ENCODE measurements at places on chromosomes 3 and 15.

- DNase-seq, result no peak
These were observed 50.0 kb downstream of the PRKAR2A start for GRCh38 chr3:48797626-48798025.

- no peak for DNase-seq
These were observed 58.5 kb downstream of the STARD5 start for GRCh38 chr15:81265256-81265943.

DNA sequence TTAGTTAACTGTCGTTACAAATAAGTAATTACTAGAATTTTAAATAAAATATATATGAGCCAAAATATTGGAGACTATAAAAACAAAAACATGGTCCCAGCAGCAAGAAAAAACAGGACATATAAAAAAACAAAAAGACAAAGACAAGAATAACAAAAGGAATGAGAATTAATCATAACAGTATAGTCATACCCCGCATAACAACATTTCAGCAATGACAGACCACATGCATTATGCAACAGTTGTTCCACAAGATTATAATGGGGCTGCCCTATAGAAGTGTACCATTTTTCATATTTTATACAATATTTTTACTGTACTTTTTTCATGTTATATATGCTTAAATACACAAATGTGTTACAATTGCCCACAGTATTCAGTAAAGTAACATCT lies 5.6 kb downstream of the HLTF start:
- peak; percentile 67 for DNase-seq

- no peak for DNase-seq
These were observed 143.1 kb upstream of the CHRNA7 start for GRCh38 chr15:31887246-31887645.

DNA sequence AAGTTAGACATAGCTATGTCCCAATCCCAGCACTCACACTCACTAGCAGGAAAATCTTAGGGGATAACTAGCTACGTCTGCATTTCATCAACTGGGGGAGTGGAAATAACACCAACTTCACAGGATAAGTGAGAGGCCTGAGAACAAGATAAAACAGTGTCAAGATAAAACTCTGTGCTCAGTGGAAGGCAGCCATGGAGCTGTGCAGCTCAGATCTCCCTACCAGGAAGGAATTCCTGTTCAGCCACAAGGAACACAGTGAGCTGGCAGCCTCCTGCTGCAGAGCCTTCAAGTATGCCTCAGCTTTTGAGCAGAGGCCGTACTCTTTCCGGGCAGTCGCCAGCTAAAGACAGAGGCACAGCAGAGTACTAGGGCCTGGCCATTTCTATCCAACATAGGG lies 115.8 kb upstream of the TOPAZ1 start:
- peak; percentile 52 for DNase-seq

GRCh38 chr3:39577541-39577940 lies 110.1 kb downstream of the MOBP start:
- no peak for DNase-seq

DNA sequence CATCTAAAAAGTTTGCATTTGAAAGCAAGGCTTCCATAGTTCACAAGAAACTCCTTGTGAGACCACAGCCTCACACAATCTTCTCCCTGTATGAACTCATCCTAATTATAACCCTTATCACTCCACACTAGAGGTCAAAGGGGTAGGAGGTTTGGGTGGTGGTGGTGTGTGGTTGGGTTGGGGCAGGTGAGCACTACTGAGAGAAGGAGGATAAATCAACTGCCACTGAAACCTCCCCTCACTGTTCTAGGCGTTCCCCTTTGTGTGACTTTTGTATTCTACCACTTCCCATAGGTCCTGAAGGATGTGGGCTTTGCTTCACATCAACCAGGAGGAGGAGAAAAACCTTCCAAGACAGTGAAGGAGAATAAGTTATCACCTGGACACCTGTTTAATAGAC lies 6.4 kb upstream of the AGBL1 start:
- DNase-seq, result no peak

- no peak for DNase-seq
These were observed 187.9 kb downstream of the GHSR start for GRCh38 chr3:172260381-172260780.
